ENCODE measurements at places on chromosomes 6 and 20. TPM values are rescaled to one million over a fixed set of nuclear protein-coding genes. Genes with fewer than 3 reads are reported as not detected.

The LIME1 gene
- 15.7 TPM for total RNA-seq

- peak overlapping the region; percentile 46 for H3K4me3 ChIP-seq
- no peaks in the 10 kb centered on the region for H3K27me3 ChIP-seq
- H3K27ac ChIP-seq = peak overlapping the region; percentile 99
- H3K4me1 ChIP-seq = peaks cover 84% of the 10 kb centered on the region
- no peak for DNase-seq
Observed at GRCh38 chr6:490251-491037, 98.9 kb downstream of the IRF4 start.

GRCh38 chr6:157907651-157908050 lies 74.0 kb upstream of the SYNJ2 start:
- H3K27ac ChIP-seq = no peak overlapping the region
- H3K4me3 ChIP-seq = no peak overlapping the region
- H3K4me1 ChIP-seq = peaks cover 14% of the 10 kb centered on the region
- H3K36me3 ChIP-seq = peaks cover 72% of the 10 kb centered on the region
- H3K27me3 ChIP-seq = no peaks in the 10 kb centered on the region

The MUC22 gene
- not detected for total RNA-seq

The TSPYL1 gene
- 42.3 TPM for total RNA-seq

DNA sequence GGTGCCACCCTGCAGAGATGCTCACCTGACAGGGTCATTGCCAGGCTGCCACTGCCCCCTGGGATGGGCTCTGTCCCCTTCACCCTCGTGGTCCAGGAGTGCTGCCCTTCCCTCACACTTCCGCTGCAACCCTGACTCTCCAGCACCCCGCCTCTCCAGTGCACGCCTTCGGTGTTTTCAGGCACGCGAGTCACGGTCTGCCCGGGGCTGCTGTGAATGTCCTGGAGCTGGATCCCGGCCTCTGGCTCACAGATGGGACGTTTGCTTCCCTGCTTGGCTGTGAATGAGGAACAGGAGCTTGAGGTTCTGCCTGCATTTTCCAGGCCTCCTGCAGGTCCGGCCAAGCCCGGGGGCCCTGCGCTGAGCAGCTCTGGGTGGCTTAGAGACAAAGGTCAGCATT lies 343.4 kb downstream of the SMOC2 start:
- H3K4me1 ChIP-seq = no peaks in the 10 kb centered on the region
- DNase-seq = no peak
- no peak overlapping the region for H3K4me3 ChIP-seq
- H3K27ac ChIP-seq = no peak overlapping the region
- no peaks in the 10 kb centered on the region for H3K36me3 ChIP-seq

The FOXS1 gene
- not detected for total RNA-seq

DNA sequence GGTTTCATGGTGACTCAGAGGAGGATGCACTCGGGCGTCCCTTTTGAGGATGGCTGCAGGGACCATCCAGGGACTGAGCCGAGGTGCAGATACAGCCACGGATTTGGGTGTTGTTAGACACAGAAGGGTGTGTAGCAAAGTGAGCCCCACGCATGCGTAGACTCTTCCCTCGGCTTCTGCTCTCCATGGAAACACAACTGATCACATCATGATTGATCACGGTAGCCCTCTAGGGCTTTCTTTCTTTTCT lies 606 bp upstream of the ULBP1 start:
- H3K36me3 ChIP-seq = peaks cover 4% of the 10 kb centered on the region
- H3K4me3 ChIP-seq = peak overlapping the region; percentile 85
- peaks cover 20% of the 10 kb centered on the region for H3K4me1 ChIP-seq
- H3K27ac ChIP-seq = peak overlapping the region; percentile 81
- peak; percentile 49 for DNase-seq

DNA sequence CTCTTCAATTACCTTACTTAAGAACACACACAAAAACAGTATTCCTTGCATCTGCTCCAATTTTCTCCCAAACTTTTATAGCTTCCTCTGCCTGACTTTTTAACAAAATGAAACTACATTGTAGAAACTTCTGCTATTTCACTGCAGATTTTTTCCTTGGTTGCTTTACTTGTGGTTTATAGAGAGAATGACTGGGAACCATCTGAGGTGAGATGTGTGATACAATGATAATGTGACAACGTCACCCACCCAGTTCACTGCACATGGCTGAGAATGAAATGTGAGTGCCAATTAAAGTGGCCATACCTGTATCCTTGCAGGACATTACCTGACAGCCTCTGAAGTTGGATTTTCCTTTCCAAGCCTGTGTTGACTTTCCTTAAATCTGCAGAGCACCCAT lies 258.4 kb downstream of the CD83 start:
- H3K27ac ChIP-seq = no peak overlapping the region
- DNase-seq = no peak
- no peak overlapping the region for H3K4me3 ChIP-seq
- no peaks in the 10 kb centered on the region for H3K27me3 ChIP-seq
